GM23248 (cell line): ENCODE measurements at places on chromosomes 3 and 15. TPM values are rescaled to one million over a fixed set of nuclear protein-coding genes. Genes with fewer than 3 reads are reported as not detected.

GRCh38 chr3:63910001-63910400 is 2.2 kb downstream of the SCAANT1 start:
- no peak for DNase-seq

DNA sequence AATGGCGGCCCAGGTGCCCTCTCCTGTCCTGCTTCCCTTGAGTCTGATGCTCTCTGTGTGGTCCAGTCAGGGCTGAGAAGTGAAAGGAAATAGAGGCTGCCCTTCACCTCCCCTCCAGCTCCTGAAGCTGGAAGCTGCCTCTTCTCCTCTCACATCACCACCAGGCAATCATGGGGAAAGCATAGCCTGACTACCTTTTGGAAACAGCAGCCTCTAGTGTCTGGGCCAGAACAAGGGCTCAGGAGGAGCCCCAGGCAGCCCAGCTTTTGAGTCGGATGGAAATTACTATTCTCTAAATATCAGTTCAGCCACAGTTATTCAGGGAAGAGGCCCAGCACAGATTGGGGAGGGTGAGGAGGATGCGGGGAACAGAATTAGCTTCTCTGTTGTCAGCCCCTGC is 43.3 kb upstream of the CCDC174 start:
- DNase-seq = no peak

The PP2D1 gene
- total RNA-seq = not detected in 2 replicates

The BCHE gene
- not detected in 2 replicates for total RNA-seq

GRCh38 chr3:151871639-151872468 is 1.6 kb upstream of the SUCNR1 start:
- DNase-seq = no peak

The OIP5 gene
- total RNA-seq = 2.3 and 7.3 TPM in 2 replicates

The LTF gene
- not detected in 2 replicates for total RNA-seq

The EOMES gene
- total RNA-seq = 0.11 TPM in 1 of 2 replicates, not detected in the other

GRCh38 chr3:186785495-186786018 is 2.2 kb downstream of the EIF4A2 start:
- DNase-seq = peak; percentile 13

- no peak for DNase-seq
Measured at GRCh38 chr3:111156517-111156916, 84.9 kb downstream of the NECTIN3 start.

The GANC gene
- 21.4 and 23.3 TPM in 2 replicates for total RNA-seq

DNA sequence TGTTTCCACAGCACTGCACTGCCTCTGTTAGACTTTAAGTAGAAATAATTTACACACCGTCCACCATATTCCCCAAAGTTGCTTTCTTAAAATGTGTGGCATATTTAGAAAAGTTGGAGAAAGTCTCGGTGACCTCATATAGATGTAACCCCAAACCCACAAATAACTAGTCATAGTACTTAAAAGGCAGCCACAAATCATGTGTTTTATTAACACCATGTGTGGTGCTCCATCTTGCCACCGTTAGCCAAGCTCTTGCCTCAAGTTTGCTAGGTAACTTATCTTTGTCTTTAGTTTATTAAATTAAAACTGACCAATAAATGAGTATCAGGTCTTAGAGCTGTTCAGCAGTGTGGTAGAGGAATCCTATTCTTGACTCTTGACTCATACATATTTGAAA is 257.9 kb downstream of the UBE2E2 start:
- peak; percentile 48 for DNase-seq

The MAGEL2 gene
- total RNA-seq = 0.22 TPM in 1 of 2 replicates, not detected in the other

DNA sequence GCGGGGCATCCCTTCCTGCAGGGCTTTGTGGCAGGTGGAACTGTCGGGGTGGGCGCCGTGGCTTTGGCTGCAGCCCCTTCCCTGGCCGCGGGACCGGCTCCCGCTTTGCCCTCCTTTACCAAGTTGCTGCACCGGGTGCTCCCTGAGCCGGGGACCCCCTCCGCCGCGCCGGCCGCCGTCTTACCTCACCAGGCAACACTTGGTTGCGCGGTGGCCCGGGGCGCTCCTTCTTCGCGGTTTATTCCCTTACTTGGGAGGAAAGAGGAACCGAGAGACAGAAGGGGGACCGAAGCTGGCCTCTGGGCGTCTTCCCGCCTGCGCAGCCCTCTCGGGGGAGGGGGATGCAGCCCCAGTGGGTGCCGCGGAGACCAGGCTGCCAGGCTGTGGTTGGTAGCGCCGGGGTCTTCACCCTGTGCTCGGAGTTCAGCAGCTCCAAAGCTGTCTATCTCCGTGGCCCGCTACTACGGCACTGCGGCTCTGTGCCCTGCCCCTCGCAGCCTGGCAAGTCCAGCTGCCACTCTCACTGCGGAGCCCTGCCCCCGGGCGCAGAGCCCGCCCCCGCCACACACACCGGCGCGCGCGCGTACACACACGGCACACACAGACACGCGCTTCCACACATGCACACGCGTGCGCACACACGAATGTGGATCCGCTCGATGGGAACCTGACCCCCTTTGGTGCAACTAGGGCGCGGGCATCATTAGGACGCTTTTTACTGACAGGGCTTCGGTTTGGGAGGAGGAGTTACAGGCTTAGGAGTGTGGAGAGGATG is at the start of gene DGKG:
TSS of gene DGKG (minus strand) at position 473 of the 775 bp plus-strand sequence. CDS start 41,775 bp downstream, outside the sequence.
- DNase-seq = peak; percentile 31

DNA sequence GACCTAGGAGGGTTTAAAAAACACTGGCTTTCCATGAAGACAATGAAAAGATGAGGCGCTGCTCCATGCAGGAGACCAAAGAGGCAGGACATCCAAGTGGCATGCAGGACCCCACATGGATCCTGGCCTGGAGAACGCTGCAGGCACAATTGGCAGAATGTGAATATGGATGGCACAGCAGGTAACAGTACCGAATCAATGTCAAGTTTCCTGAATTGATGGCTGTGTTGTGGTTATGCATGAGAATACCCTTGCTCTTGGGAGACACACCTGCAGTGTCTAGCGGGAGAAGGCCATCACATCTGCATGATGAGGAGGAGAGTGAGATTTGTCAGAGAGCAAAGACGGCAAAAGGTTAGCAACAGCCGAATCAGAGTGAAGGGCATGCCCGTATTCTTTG is 74.3 kb upstream of the SEC13 start:
- no peak for DNase-seq

- peak; percentile 68 for DNase-seq
Measured at GRCh38 chr15:100671858-100672543, 69.6 kb downstream of the ASB7 start.

The CDHR4 gene
- not detected in 2 replicates for total RNA-seq

The IL20RB gene
- total RNA-seq = 97.4 and 107 TPM in 2 replicates

GRCh38 chr15:89864958-89865739 is 28.6 kb downstream of the AP3S2 start:
- no peak for DNase-seq

GRCh38 chr3:51982838-51983577 is at the start of gene ACY1:
ACY1 (plus strand) TSS chr3:51983535; CDS start chr3:51984065, 530 bp downstream.
- DNase-seq = peak; percentile 93

DNA sequence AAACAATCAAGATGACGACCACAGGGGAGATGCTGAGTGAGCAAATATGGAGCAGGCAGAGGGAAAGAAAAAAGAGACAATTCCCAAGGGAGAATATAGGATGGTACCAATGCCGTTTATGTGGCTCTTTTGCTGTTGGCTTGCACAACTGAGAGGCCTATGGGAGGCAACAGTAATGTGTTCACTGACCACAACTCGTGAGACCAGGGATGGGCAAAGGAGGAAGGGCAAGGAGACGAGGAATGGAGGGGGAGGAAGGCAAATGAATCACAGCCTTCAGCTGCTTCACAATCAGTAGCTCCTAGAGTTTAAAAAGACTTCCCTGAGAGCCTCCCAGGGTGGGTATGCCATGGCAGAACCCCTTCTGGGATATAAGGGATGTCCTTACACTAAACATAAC is 131.5 kb downstream of the SLC9A9 start:
- DNase-seq = peak; percentile 33

DNA sequence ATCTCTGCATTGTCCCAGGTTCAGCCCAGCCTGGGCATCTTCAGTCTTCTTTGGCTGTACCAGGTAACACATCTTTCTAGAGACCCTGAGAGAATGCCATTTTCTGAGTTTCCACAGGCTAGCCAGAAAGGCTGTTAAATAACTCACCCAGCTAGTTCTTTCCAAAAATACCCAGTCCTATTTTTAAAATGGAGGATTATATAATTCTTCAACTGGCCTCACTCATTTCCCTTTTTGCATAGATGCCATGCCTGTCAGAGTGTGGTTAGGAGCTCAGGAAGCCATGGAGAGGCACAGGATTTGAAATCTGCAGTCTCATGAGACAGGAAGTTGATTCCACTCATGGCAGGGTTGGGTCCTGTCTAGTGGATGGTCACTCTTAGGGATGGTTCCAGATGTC is 39.8 kb downstream of the CEMIP start:
- no peak for DNase-seq

GRCh38 chr3:186368717-186369116 is 6.7 kb upstream of the DGKG start:
- no peak for DNase-seq

The SUCNR1 gene
- under 0.01 TPM in 1 of 2 replicates, not detected in the other for total RNA-seq
